ENCODE measurements at places on chromosomes 5 and 9. TPM values are rescaled to one million over a fixed set of nuclear protein-coding genes. Genes with fewer than 3 reads are reported as not detected.

DNA sequence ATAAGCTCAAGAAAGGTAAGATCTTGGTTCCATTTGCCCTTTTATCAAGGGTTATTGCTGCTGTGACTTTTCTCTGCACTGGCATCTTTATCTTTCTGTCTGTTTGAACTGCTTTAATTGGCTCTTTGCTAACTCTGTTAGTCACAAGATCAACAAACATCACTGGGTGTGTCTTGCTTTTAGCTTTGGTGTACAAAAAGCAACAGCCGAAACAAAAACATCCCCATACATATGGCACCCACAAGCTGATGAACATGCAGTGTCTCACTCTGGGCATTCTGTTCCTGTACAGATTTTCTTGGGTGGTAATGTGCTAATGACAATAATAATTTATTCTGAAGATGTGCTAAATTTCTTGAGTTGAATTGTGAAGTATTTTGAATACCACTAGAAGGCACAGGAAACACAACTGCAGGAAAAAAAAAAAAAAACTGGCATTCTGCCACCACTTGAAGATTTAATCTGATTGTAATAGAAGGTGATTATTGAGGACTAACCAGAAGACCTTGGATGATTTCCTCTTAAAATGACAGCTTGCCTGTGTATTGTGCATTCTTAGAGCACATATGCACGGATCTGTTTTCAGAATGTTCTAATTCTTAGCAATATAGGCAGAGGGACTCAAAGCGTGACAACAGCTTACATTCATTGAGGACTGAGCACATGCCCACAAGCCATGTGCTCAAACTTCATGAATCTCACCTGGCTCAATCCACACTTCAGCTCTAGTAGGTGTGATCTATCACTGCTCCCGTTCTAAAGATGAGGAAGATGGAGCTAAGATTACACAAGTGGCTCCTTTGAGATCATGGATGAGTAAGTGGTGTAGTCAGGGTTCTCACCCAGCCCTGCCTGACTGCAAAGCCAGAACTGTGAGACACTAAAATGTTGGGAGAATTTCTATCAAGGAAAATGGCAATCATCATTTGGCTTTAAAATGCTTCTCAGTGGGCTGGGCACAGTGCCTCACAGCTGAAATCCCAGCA, 96.4 kb downstream of the EBF1 start:
- H3K27me3 ChIP-seq: no peaks in the 10 kb centered on the region
- H3K27ac ChIP-seq: peak overlapping the region; percentile 14
- H3K4me1 ChIP-seq: peaks cover 33% of the 10 kb centered on the region
- DNase-seq: no peak
- H3K4me3 ChIP-seq: no peak overlapping the region

DNA sequence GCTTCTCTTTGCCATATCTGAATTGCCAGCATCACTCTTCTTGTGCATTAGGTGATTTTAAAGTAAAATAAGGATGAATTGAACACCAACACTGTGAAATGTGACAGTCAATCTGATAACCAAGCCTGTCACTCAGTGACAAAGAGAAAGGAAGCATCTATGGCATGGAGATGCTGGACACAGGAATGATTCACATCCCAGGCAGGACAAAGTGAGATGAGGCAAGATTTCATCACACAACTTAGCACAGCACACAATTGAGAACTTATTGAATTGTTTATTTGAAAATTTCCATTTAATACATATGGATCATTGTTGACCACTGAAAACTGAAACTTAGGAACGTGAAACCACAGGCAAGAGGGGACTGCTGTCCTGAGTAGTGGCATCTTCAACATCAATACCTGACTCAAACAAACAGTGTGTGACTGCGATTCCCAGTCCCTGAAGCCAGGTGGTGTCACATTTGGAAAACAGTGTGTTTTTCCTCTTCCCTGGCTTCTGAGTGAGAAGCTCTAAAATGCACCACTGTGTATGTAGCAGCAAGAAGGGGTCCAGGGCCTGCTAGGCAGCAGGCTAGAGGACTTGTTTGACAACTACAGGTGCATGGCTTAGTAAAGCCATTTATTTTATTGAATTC, 10.7 kb downstream of the GAPT start:
- DNase-seq: no peak
- H3K36me3 ChIP-seq: no peaks in the 10 kb centered on the region
- no peaks in the 10 kb centered on the region for H3K27me3 ChIP-seq
- no peaks in the 10 kb centered on the region for H3K4me1 ChIP-seq
- H3K27ac ChIP-seq: no peak overlapping the region

Gene MPDZ
- 18.2 TPM for total RNA-seq

Gene SAPCD2
- total RNA-seq: 0.24 TPM

Measured in gastrocnemius medialis (tissue), 4 donors.